Occipital lobe (tissue), 3 donors: ENCODE measurements at places on chromosomes 7 and 10. TPM values are rescaled to one million over a fixed set of nuclear protein-coding genes. Genes with fewer than 3 reads are reported as not detected.

PDZD7 gene
- 4.5 TPM for total RNA-seq

LRGUK gene
- total RNA-seq, result 17.6 TPM

ATP6V0A4 gene
- total RNA-seq, result 1.2 TPM

- no peak for DNase-seq
These were observed 5.3 kb downstream of the POLR2J start for GRCh38 chr7:102473271-102473991.

DNA sequence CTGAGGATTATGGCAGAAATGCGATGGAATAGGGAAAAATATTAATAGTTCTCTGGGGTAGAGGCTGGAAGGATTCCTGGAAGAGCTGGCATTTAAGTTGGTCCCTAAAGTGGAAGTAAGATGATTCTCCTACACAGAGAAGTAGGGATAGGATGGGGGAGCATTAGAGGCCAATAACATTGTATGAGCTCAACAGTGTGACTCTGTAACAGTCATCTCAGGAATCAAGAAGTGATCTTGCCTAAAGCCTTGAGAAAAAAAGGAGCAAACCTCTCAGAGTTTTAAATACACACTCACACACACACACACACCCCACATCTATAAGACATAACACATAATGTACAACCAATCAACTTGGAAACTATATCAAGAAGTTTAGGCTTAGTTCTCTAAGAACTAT, 117.7 kb upstream of the CDK1 start:
- no peak for DNase-seq

TMEM270 gene
- not detected for total RNA-seq

DNA sequence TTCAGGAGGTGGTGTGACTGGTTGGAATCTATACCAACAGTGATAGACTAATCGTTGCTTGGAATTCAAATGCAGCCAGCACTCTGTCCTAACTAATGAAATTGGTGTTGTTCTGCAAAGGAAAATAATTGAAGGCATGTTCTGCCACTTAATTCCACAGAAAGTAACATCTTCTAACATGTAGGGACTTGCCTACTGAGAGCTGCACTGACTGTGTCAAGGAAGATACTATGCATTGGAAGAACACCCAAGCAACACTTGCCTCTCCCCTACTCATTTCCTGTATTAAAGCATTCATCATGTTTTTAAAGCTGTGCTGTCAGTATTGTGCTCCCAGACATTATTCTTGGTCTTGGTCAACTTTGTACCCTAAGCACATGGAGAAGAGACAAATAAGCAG, 2.7 kb upstream of the CYP3A7 start:
- DNase-seq, result no peak

GRCh38 chr7:5699467-5700384, 81.7 kb downstream of the RNF216 start:
- peak; percentile 60 for DNase-seq

DNA sequence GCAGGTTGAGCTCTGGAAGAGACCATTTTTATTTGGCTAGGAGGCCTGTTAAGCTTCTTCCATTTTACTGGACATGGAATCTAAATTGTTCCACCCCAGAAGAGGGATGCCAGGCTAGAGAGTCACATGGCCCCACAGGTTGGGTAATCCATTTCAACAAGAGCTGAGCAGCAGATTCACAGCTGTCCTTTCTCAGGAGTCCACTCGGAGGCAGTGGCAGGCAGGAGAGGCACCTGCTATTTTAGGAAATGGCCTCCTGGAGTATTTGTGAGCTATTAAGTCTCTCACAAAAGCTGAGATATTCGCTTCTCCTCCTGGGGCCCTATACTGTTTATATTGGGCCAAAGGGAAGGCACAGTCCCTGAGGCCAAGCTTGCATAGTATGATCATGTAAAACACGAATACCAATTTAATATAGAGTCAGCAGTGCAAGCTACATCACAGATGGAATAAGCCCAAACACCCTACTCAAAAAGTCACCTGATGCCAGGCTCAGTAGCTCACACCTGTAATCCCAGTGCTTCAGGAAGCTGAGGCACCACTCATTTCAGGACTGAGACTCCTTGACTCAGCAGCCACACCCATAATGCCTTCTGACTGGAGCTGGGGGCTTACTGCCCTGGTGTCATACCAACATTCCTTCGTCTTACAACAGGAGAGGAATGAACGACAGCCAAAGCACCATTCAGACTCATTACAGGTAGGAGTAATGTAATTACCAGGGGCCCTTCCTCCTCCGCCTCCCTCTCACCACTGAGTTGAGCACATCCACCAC, 124.1 kb downstream of the LMBR1 start:
- no peak for DNase-seq
